ENCODE measurements at places on chromosomes 6 and 20.

- no peak for DNase-seq
These were observed 60.5 kb downstream of the RSPH3 start for GRCh38 chr6:158939255-158940159.

- no peak for DNase-seq
These were observed 27.7 kb upstream of the ENPP4 start for GRCh38 chr6:46102123-46102522.

DNA sequence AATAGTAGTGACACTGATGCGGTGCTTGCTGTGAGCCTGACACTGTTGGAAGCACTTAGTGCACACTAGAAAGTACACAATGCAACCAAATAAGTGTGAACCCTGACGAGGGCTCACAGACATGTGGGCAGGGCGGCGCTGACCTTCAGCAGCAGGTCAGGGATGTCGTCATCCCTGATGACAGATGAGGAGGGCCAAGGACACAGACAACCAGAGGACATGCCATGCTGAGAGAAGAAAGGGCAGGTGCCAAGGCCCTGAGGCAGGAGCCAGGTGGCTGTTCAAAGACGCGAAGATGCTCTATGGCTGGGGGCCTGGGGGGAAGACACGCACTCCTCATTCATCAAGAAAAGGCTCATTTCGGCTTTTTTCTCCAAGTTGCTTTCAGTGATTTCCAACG, 176.4 kb upstream of the CST7 start:
- no peak for DNase-seq

DNA sequence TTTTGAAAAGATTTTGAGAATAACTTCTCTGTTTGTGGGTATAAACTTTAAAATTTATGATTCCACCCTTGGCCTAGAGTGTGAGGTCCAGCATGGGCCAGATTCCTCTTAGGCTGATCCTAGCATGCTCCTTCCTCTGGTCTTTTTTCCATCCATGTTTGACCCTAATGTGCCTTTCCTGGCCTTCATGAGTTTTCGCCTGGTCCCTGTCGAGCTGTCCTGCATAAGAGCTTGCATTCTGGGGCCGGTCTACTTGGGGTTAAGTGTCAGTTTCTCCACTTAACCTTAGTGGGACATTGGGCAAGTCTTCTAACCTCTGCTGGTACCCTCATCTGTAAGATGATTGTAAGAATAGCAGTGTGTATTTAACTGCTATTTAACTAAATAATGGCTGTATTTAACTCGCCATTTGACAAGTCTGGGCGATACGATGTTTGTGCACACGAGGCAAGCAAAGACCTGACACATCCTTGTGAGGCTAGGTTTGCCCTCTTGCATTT, 40.7 kb upstream of the TAGAP start:
- DNase-seq, result no peak

- no peak for DNase-seq
These were observed 126.6 kb upstream of the NAA20 start for GRCh38 chr20:19890445-19891051.

DNA sequence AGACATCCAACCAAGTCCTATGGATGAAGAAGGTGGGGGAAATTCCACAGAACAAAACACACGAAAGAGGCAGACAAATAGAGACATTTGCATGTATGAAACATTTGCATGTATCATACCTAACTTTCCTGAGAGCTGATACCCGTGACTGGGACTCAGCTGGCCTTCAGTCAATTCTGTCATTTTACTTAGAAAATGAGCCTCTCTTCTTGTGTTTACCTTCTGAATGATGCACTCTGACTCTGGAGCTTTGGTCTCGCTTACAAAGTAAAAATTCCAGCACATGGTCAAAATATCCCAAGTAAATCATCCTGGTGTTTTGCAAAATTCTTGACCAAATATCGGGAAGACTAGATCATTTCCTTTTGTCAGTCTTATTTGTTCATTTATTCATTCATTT, 46.9 kb downstream of the MMUT start:
- no peak for DNase-seq

DNA sequence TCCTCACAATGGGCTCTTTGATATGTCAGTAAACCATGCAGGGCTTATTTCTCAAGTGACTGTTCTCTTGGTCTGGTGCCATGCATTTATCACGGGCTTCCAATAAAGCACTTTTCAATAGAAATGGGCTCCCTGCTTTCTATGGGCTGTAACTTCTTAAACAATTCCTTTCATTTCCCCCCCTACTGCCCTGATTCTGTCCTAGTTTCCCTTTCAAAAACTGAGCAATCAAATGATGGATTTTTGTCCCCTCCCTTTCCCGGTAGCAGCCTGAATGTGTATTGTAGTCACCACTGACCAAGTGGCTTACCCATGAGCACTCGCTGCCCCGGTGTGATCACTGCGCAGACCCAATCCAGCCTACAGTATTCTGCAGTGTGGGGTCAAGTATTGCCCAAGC, 13.9 kb downstream of the RPS10 start:
- no peak for DNase-seq

- peak; percentile 62 for DNase-seq
These were observed 24.6 kb upstream of the GTSF1L start for GRCh38 chr20:43751167-43752050.

DNA sequence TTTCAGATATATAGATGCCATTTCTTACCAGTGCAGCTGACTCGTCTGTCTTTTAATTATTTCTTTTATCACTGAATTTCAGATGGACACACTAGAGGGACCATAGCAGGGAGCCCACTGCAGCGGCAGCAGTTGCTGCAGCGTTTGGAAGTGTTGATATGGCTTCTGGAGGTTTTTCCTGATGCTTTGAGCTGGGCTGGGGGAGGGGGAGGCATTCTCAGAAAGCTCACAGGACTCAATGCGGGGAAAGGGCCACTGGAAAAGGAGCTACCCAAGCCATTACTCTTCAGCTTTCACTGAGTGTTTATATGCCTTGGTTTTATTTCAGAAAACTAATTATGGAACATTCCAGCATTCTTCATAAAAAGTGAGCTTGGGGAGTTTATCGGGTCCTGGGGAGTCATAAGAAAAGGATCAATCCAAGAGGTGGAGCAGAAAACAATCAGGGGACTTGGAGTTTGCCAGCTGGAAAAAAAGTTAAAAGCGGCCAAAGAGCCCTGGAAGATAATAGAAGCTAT, 740.4 kb upstream of the FLRT3 start:
- DNase-seq, result no peak

DNA sequence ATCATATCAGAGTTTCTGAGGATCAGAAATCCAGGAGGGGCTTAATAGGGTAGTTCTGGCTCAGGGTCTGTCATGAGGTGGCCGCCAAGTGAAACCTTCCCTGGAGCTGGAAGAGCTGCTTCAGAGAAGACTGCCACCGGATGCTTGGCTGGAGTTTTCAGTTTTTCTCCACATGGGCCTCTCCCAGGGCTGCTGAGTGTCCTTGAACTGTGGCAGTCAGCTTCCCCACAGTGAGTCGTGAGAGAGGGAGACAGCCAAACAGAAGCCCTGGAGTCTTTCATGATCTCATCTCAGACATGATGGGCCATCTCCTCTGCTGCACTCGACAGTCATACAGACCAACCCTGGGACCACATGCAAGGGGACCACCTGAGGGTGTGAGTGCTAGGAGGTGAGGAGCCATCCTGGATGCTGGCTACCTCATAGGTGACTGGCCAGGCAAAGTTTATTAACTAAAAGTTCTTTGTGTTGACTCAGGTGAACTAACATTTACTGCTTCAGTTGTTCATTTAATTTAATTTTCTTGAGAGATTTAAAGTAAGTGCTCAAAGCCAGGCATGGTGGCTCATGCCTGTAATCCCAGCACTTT, 71.5 kb downstream of the SHLD1 start:
- no peak for DNase-seq

DNA sequence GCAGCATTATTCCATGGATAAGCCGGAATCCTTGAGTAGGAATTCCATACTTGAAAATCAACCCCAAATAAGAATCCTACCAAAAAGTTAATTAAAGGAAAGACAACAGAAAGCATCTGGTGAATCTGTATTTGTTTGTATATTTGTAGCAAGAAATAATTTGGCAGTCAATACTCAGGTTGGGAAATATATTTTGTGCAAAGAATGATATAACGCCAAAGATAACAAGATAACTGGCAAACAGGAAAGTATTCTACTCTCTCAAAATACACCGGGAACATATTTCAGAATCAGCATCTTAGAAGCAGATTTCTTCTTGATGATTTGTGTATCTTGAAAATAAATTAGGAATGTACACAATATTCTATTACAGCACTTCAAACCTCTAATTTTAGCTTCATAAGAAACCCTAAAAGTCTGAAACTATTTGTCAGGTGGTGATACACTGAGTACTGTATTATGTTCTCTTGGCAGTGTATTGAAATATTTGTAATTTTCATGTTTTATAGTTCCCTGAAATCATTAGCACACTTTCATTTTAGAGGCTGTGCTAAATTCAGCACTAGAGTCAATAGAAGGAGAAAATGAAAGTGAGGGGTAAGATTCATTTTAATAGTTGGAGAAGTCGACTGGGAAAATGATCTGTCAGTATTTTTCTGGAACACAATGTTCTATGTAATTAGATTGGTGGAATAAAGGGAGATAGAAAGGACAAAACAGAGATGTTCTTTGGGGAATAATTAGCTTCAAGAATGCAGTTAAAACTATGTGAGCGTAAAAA, 879.7 kb upstream of the GJE1 start:
- DNase-seq, result no peak

DNA sequence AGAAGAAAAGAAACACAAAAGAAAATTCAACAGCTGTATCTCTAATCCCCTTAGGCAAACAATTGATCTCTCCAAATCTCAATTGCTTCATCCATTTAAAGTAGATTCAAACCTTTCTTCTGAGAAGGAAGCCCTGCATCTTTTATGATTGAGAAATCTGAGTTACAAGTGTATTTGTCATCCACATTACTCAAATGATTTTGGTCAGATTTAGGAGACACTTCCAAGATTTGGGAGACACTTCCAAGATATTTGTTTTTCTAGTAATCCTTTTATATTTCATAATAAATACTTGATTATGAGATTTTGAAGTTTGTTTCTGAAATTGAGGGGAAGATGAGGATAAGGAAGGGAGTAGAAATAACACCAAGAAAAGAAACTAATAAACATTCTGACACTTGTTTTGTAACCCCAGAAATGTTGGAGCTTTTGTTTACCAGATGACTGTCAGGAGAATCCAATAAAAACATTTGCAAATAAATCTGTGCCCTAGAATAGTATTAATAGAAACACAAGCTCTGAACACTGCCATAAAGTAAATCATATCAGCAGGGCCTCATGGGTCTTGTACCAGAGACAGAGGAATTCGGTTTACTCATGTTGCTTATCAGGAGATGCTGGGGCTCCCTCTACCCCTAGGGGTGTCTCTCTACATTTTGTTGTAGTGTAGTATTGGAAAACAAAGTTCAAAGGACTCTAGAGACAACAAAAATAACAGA, 314.3 kb upstream of the NT5E start:
- no peak for DNase-seq

GRCh38 chr6:72720464-72720863, 98.6 kb downstream of the KCNQ5 start:
- peak; percentile 35 for DNase-seq
